ENCODE measurements at places on chromosomes 5 and 9.

DNA sequence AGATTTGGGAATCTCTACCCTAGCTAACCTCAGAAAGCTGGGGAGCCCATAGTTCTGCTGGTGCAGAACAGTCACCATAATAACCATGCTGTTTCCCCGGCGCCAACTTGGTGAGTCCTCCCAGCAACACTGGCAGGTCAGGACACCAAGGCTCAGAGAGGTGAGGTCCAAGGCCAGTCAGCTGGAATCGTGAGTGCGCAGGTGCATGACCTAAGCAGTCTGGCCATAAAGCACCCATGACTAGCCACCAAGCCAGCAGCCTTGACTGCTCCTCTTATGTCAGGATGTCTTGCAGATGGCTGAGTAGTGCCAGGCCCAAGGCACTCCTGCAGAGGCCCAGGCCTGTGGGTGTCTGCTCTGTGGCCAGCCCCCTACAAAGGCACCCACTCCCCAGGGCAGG is 2.6 kb downstream of the RNF44 start:
- DNase-seq: no peak

- no peak for DNase-seq
Measured at GRCh38 chr5:18197734-18198133, 563.5 kb downstream of the TAF11L14 start.

DNA sequence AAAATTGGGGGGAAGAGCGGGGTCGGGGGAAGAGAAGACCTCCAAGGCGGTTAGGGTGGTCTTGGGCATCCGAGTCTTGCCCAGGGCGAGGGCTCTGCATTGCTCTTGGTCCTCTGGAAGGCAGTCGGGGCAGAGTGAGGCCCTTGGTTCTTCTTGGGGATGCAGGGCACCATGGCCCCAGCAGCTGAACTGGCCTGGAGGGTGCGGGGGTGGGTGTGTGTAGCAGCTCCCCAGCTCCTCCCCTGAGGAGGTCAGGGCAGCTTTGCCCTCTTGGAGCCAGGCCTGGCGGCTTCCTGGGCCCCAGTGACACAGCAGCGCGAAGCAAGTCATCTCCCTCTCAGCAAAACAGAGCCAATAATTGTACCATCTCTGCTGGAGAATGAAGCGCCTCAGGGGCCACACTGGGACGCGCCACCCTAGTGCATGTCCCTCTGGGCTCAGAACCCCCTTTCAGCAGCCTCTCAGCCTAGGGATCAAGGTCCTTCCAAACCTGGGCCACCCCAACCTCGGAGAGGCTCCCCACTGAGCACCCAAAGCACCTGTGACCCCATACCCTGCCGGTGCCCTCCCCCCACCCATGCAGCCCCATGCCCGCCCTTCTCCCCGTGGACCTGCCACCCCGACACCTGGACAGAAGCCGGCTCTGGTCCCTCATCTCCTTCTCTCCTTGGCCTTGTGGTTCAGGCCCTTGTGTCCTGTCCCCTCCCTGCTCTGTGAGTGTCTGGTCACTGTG is 10.4 kb upstream of the RXRA start:
- DNase-seq: no peak

- no peak for DNase-seq
Measured at GRCh38 chr5:4561403-4561802, 578.7 kb upstream of the ADAMTS16 start.

GRCh38 chr5:147055089-147055826 is 176.7 kb upstream of the PPP2R2B start:
- DNase-seq: no peak

DNA sequence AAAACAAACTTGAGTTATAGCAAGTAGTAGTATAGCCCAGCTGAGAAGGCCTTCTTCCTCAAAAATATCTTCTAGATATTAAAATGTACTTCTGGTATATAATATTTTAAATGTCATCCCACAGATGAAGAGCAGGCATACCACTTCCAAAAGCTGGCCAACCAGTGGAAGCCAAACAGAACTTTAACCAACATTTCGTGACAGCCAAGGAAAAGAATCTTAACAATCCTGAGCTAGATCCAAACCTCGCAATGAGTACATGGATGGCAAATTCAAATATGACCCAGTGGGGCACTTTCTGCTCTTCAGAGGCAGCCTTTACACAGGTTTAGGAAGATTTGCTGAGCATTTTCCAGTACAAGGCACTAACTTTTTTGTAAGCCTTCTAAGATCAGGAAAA is 91.8 kb upstream of the ACO1 start:
- DNase-seq: no peak

- DNase-seq: no peak
Measured at GRCh38 chr9:35795695-35796094, 4.3 kb downstream of the NPR2 start.

DNA sequence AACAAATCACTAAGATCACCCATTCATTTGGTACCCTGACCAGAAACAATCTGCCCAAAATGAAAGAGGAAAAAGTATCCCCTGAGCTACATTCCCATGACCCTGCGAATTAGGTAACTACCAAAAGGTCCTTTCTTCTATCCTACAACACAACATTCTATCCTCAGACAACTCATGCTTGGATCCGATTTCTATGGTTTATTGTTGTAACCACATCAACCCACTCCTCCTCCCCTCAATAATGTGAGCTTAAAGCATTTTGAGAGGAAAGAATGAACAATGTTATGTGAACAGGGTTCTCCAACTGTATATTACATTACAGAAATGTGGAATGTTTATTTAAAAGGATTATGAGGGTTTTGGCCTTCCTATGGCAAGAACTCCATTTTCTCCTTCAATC is 4.0 kb downstream of the SLC35D2 start:
- no peak for DNase-seq

GRCh38 chr9:87180841-87181240 is 233.5 kb upstream of the GAS1 start:
- no peak for DNase-seq

DNA sequence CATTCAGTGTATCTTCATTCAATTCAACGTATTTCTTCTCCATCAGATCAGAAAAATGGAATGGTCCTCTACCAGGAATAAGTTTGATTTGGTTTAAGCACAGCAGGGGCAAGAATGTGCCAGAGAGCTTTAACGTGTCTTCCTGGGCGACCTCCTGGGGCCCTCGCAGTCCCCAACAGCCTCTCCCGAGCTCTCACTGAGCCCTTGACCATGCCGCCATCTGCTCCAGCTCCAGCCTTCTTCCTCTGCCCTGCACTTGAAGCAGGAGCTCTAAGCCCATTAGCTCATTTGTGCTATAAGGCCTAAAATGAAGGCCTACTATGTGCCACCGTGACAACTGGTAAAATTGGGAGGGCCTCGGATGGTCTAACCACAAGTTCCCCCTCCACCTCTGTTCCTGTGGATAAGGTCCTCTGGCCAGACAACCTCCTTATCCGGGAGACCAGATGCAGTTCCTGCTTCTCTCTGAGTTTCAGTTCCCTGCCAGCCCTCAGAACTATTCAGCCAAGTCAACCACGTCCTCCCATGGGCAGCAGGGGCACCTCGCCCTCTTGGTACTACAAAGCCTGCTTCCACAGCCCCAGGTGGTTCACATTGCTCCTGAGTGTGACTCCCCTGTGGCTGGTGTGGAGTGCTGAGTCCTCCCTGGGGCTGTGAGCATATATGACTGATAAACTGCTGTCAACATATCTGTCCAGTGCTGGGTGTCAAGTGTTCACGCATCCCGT is 35.8 kb downstream of the C5orf15 start:
- DNase-seq: no peak

DNA sequence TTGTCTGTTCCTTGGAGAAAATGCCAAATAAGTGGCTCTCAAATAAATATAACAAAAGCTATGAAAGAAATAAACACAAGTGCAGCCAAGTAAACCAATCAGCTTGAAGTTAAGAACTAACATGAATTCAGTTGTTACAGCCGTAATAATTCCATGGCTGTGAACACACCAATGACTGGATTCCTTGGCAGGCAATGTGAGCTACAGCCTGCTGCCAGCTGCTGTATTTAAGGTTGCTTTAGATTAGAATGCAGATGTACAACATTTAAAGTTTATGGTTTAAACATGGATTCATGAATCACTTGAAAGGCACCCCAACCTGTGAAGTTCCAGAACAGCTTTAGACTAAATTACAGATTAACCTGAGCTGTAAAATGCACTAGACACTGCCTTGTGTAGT is 626.4 kb upstream of the SEMA6A start:
- DNase-seq: no peak

DNA sequence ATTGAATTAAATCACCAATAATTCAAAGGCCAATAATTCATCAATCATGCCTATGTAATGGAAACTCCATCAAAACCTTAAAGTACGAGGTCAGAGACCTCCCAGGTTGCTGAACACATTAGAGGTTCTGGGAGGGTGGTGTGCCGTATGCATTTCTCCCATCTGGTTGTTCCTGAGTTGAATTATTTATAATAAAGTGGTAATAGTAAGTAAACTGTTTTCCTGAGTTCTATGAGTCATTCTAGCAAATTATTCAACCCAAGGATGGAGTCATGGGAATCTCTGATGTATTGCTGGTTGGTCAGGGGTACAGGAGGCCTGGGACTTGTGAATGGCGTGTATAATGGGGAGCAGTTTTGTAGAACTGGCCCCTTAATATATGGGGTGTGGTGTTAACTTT is 191.7 kb downstream of the CARTPT start:
- DNase-seq: no peak

- DNase-seq: no peak
Measured at GRCh38 chr9:27384262-27385014, 87.5 kb upstream of the EQTN start.

DNA sequence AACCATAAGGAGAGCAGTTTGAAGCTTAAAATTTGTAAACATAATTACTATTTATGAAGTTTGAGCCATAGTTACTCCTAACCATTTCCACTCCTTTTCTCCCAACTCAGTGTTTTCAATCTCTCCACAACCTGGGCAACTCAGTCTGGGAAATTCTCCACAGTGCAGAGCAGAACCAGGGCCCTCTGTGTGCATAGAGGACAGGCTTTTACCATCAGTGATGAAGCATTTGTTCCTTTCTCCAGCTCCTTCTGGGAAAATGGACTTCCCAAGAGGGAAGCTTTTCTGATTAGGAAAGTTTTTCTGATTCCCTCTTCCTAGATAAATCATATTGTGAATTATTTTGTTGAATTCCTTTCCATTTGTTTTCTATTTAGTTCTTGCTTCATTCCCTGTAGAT is 132.3 kb upstream of the MPDZ start:
- DNase-seq: no peak

GRCh38 chr5:172356047-172356446 is 72.5 kb upstream of the UBTD2 start:
- no peak for DNase-seq

- DNase-seq: no peak
Measured at GRCh38 chr5:18652404-18653215, 1018.4 kb downstream of the TAF11L14 start.

- DNase-seq: no peak
Measured at GRCh38 chr9:36046923-36047322, 10.2 kb downstream of the RECK start.

GRCh38 chr5:14183187-14183939 is 40.2 kb downstream of the TRIO start:
- DNase-seq: no peak

- DNase-seq: no peak
Measured at GRCh38 chr5:23445573-23445972, 61.8 kb upstream of the PRDM9 start.

DNA sequence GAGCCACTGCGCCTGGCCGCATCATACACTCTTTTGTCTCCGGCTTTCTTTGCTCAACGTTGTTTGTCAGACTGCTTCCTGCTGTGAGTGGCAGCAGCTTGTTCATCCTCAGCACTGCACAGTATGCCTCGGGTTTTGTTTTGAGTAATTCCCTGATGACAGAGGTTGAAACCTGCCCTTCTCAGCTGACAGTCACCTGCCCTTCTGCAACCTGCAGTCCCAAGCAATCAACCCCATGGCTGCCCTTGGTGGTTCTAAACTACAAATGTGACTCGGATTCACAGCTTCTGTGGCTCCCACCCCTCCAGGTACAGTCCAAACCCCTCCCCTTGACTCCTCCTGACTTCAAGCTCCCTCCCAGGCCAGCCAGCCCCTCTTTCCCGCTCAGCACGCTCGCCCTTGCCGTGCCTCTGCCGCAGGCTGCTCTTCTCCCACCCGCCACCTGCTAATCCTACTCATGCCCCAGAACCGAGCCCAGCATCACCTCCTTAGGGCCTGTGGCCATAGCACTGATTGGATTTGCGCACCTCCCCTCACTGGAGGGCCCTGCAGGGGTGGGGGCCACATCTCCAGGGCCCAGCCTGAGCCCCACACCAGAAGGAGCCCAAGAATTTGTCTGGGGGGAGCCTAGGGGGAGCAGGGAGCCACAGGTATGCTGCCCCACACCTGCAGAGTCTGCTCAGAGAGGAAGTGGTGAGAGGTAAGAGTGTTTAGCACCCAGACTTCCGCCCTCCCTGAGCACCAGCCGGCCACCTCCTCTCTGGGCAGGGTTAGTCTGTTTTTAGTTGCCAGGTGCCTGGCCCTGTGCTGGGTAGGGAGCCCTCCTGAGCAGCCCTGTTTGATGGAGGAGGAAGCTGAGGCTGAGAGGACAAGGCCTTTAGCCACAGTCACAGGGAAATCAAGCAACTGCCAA is 10.1 kb downstream of the EEIG1 start:
- DNase-seq: no peak

GRCh38 chr5:107485184-107485583 is 185.6 kb downstream of the EFNA5 start:
- DNase-seq: no peak

DNA sequence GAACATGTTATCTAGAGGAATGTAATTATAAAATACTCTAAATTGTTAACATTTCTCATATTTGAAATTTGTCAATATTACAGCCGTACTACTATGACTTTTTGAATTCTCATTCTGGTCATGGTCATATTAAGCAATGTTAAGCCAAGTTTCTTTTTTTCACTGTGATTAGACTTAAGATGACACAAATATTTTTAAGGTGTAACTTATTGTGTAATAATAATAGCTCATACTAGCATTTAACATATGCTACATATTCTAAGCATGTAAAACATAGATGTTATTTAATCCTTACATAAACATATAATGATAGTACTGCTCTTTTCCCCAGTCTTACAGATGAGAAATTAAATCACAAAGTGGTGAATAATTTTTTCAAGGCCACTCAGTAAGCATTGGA is 35.9 kb upstream of the LRRC70 start:
- no peak for DNase-seq

DNA sequence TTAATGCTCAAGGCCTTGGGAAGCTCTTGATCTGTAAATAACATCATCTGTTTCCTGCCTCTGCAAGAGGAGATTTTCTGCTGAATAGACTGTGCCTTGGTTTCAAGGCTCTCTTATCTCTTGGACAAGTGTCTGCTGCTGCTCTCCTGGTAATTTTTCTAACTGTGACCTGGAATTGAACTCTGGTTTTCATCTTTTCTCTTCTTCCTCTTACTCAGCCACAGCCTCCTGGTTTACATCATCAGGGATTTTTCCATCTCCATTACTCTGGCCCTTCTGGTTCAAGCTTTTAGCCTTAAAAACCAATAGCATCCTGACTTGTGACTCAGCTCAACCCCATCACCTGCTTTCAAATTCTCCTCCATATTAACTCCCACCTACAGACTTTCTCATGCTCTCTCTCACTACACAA is 49.6 kb upstream of the ITGA1 start:
- DNase-seq: no peak

GRCh38 chr5:147061431-147061830 is 173.4 kb upstream of the STK32A start:
- DNase-seq: no peak
